Retina (tissue), 1 donor: ENCODE measurements at places on chromosomes 2 and 18.
A peak's percentile ranks its signal among the peaks of the same experiment; 100 is the strongest.

GRCh38 chr2:165629776-165630175 lies 160.3 kb downstream of the CSRNP3 start:
- DNase-seq = no peak

DNA sequence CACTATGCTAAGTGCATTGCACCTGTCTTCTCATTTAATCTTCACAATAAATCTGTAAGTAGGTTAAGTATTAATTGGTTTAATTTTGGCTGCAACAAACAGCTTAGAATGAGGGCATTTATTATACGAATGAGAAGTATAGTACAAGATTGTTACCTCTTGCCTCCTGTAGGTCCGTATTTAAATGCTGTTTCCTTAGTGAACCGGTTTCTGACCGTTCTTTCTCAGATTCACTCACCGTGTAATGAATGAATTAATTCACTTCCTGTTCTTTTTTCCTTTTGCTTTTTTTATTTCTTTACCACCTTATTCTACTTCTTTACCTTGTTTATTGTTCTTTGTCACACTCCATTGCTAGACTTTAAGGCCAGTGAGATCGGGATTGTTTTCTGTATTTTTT lies 153.8 kb upstream of the RASGRP3 start:
- no peak for DNase-seq

GRCh38 chr2:46489423-46490174 lies 10.2 kb downstream of the TMEM247 start:
- peak; percentile 58 for DNase-seq

DNA sequence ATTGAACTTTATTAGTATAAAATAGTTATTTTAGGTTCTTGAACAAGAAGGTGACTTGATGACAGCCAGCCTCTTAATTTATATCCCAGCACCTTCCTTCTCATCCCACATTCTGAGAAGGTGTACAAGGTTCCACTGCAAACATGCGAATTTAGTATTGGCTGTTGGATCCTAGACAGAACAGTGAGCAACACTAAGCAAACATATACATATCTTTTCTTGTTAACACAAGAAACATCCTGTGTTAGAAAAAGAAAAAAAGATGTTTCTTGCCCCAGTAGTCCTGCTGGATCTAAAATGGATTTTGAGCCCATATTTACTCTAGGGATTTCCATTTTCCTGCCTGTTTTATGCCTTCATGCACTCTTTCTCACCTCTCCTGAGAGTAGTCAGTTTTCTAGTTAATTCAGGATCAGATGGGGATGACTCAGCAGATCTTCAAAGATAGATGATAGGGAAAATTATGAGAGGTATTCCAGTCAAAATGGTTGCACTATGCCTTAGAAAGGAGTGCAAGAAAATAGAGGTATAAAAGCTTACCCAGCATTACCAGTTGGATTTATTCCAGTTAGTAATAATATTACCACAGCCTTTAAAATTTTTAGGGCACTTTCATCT lies 336.5 kb downstream of the MEIS1 start:
- DNase-seq = no peak

DNA sequence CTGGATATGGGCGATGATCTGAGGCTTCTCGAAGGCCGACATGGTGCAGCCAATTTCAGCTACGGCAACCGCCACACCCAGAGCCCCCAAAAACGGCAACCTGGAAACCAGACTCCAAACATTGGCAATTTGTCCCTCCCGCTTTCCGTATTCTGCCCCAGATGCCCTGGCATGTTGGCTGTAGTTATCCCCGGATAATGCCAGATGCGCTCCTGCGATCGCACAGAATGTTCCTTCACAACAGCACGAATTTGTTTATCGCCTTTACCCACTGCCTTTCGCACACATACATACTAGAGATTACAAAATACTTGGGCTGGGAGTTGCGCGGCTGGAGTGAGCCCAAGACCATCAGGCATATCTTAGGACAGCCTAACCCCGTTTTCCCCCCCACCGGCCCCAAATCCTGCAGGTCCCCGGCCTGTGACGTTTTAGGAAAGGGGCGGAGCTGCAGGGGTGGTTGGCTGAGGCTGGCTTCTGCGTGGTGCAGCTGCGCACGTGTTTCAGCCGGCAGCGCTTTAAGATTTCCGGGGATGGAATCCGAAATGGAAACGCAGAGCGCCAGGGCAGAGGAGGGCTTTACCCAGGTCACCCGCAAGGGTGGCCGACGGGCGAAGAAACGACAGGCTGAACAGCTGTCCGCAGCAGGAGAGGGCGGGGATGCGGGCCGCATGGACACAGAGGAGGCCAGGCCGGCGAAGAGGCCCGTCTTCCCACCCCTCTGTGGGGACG lies at the start of gene PNO1:
Gene PNO1 (plus strand): TSS at position 487 of the 732 bp plus-strand sequence. CDS start 47 bp downstream, at position 534.
- peak; percentile 99 for DNase-seq

DNA sequence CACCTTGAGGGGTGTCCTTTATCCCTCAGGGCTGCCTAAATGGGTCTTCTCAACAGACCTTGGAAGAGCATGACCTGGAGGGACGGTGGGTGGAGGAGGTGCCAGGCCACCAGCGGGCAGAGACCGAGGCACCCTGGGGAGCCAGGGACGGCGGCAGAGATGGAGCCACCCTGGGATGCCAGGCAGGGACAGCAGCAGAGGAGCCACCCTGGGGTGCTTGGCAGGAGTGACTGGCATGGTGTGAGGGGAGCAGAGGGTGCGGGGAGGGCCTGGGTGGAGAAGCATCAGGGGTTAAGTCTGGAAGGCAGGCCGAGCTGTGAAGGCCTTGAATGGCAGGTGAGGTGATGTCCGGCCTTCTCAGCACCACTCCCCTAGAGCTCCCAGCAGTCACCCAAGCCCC lies 56.1 kb downstream of the CIB4 start:
- no peak for DNase-seq

DNA sequence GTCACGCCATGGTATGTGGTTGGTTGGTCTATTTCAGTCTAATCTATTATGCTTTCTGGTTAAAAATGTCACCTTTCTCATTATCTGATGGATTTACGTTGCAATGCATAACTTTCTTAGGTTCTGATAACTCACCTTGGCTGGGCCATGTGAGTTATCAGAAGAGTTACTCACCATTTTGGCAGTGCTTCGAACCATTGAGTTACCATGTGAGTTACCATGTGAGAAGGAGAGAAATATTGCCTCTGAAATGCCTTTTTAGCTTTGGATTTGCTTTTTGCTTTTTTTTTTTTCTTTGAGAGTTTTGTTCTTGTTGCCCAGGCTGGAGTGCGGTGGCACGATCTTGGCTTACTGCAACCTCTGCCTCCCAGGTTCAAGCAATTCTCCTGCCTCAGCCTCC lies 1.6 kb downstream of the SMARCAL1 start:
- no peak for DNase-seq

- no peak for DNase-seq
Measured at GRCh38 chr2:25279091-25279651, 62.6 kb downstream of the DNMT3A start.

DNA sequence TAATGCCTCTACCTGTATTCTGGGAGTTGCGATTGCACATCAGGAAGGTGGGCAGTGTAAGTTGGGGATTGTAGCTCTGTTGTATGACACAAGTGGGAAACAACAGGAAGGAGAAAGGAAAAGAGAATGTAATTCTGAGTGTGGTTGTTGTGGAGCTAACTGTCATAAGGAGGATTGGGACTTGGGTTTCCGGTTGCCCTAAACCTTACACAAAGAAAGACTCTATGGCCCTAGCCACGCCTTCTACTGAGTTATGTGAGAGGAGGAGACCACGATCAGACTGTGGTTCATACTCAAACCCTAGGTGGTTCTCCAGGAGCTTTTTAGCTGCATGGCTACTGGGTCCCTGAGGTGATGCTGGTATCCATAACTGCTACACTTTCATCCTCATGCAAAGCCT lies 86.5 kb downstream of the TANC1 start:
- no peak for DNase-seq

DNA sequence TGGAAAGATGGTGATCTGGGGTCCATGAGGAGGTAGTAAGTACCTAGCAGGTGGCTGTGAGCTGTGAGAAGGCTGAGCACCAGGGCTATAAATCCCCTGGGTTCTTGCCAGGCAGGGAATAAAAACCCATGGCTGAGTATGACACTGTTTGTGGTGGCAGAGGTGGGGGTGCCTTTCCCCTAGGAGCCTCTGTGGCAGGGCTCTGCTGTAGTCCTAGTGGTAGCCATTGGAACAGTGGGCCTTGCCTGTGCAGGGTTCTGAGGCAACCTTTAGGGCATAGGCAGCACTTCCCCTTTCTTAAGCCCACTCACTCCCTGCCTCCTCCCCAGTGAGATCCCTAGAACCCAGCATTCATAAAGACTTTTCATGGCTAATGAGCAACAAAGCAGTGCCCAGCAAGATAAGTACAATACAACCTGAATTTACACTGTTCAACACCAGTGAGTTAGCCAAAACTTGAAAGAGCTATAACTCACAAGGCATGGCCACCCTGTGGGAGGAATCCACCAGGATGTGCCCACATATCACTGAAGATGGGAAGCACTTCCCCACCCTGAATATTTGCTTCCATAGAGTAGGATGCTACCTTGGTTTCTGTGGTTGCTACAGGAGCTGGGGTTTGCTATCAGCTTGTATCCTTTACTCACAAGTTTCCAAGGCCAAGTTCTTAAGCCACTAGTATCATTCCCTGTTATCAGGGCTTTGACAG lies 100.9 kb upstream of the NEUROD1 start:
- DNase-seq = no peak
